CD4-positive, alpha-beta T cell treated with Interleukin-15 for 4 hours (primary cell): ENCODE measurements at places on chromosomes 16 and 17.

DNA sequence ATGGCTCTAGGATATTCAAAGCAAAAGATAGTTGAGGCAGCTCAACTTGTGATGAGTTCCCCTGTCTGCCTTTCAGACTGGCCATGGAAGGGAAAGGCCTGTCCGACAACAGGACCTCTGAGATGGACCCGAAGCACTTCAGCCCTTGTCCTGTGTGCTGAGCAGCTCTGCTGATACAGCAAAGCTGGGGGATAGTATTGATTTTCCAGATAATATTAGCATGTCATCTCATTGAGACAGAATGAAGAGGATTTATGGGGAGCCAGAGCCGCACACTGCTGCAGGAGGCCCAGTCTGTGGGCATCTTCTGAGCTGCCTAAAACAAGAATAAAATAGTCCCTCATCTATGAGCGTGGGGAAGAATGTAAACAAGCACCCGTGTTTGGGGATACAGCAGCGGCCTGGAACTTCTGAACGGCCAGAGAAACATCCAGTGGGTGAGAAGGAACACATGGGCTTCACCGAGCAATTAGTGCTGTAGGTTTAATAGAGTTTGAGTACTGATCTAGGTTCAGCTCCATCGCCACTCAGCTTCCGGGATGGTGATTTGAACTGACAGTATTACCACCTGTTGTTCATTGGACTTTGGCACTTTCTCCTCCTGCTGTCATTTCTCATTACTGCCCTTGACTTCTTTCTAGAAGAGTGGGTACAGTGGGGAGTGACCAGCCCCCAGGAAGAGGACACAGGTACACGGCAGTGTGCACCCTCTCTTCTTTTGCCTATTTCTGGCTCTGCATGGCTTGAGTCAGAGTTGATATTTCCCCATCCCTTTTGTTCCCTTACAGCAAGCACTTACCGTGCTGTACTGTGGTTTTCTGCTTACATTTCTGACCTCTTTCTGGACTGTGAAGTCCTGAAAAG is 96.5 kb upstream of the TBX2 start:
- DNase-seq = no peak

- no peak for DNase-seq
Observed at GRCh38 chr16:58532414-58532813, 17.1 kb downstream of the SETD6 start.

DNA sequence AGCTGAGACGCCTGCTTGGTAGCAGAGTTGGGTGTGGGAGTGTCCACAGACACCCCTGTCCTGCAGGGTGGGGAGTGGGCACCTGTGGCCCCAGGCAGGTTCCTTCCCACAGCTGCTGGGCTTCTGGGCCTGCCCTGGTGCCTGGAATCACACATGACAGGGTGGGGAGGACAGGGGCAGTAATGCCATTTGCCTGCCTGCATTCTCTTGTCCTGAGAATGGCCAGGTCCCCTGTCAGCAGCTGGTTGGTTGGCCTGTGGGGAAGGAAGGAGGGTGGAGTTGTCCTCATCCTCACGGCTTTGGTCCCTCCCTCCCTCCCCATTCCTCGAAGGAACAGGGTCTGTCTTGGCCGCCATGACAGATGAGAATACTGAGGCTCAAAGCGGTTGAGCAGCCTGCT is 5.2 kb downstream of the PRSS53 start:
- DNase-seq = no peak

DNA sequence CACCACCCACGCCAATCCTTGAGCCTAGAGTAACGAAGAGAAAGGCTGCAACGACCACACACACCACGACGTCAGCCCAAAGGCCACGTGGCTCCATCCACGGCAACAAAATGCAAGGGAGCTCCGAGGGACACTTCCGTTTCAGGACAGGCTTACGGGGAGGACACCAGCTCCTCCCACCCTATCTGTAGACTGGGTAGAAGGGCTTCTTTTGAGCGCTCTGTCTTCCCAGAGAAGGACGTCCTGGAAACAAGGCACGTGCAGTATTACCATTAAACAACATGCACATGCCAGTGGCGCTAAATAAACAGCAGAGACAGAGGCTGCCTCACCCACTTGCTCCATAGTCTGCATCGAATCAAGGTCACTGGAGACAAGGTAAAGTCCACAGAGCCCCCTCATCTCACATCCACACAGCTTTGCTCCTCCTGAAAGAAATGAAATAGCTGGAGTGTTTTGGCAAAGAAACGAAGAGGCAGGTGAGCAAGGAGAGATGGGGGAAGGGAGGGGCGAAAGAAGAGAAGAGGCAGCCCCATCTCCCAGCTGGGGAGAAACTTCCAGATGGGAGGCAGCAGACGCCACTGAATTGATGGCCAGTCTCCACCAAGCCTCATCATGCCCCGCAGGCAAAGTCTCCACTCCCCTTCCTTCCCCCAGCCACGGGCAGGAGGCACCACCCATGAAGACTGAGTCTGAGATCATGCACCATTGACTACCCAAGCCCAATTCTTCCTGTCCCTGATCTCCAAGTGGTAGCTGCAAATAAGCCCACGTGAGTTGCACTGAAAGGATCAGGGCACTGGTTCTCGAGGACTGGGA is 24.0 kb downstream of the ZFHX3 start:
- no peak for DNase-seq

GRCh38 chr17:50268026-50268425 is 6.2 kb upstream of the TMEM92 start:
- no peak for DNase-seq

- DNase-seq = no peak
Observed at GRCh38 chr17:5422505-5422904, 2.5 kb downstream of the RPAIN start.
